ENCODE measurements at places on chromosomes 1 and 21.

DNA sequence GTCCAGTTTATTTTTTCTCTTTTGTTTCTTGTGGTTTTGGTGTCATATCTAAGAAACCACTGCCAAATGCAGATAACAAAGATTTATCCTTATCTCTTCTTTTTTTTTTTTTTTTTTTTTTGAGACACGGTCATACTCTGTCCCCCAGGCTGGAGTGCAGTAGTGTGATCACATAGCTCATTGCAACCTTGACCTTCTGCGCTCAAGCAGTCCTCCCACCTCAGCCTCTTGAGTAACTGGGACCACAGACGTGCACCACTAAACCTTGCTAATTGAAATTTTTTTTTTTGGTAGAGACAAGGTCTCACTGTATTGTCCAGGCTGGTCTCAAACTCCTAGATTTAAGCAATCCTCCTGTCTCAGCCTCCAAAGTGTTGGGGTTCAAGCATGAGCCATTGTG is 8.9 kb downstream of the SLC66A1 start:
- DNase-seq = no peak

- no peak for DNase-seq
These were observed 48.9 kb upstream of the TADA1 start for GRCh38 chr1:166924823-166925541.

GRCh38 chr1:186512698-186513457 is 52.0 kb upstream of the PDC start:
- DNase-seq = no peak

GRCh38 chr1:33502726-33503125 is 30.3 kb downstream of the ZSCAN20 start:
- no peak for DNase-seq

- no peak for DNase-seq
These were observed 8.9 kb downstream of the CD244 start for GRCh38 chr1:160853754-160854153.

- DNase-seq = no peak
These were observed 17.2 kb upstream of the FOXO6 start for GRCh38 chr1:41343790-41344699.

GRCh38 chr1:92125204-92125603 is 45.1 kb downstream of the BTBD8 start:
- no peak for DNase-seq

- DNase-seq = no peak
These were observed 47.1 kb downstream of the LBR start for GRCh38 chr1:225380691-225381090.

- DNase-seq = no peak
These were observed 8.3 kb downstream of the ADCY10 start for GRCh38 chr1:167905671-167906070.

DNA sequence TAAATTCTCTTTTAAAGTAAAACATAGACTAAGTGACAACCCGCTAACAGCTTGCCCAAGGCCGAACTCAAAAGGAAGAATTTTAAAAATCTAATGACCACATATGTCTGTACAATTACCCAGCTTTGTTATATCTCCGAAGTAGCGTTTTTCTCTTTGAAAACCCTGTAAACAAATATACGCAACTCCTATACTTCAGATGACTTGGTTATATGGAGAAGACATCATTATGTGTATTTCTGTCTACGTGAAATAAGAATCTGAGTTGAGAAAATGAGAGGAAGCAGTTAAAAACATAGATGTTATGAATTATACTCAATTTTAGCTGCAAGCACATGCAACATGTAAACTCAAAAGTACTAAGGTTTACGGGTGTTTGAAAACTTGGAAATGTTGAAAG is 2.0 kb downstream of the PBX1 start:
- no peak for DNase-seq

DNA sequence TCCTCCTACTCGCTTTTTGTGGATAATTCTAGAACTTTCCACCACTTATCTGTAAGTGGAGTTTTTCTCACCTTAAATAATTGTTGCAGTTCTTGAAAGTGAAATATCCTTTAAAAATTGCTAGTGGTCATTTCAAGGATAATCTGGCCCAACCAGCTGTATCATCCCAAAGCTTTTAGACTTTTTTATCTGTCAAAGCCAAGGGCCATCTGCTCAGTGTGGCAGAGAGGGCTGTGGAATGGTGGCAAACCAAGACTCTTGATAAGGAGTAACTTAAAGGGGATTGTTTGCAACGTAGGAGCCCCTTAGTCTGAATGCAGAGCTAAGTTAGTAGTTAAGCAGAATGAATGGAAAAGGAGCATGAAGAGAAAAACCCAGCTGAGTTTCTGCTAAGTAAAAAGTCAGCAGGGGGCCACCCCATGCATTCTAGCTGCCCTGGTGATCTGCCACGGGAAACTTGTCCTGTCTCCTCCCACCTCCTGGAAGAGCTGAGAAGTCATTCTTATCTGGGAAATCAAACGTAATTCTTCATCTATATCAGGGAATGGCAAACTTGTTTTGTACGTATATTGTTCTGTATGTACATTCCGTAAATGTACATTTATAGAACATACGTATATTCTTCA is 169.3 kb downstream of the PRDM2 start:
- DNase-seq = no peak

GRCh38 chr1:231660198-231660597 is 33.6 kb downstream of the DISC1 start:
- DNase-seq = no peak

GRCh38 chr1:29235955-29236711 is at the start of gene PTPRU:
Gene PTPRU (plus strand): TSS chr1:29236522. CDS start chr1:29236645, 123 bp downstream.
- DNase-seq = peak; percentile 98

DNA sequence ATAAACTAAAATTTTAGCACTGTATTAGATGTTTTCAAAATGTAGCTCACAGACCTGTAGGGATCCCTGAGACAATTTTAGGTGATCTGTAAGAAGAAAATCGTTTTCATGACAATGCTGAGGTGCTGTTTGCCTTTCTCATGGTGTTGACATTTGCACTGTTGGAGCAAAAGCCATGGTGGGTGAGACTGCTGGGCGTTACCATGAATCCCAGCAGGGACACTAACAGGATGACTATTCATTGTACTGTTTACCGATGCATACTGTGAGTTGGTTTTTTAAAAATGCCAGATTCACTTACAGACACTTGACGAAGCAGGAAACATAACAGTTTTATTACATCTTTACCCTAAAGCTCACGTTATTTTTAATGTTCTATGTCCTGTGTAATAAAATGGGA is 468.5 kb downstream of the PCP4 start:
- no peak for DNase-seq

- DNase-seq = no peak
These were observed 67.3 kb upstream of the MAP10 start for GRCh38 chr1:232737917-232738316.

DNA sequence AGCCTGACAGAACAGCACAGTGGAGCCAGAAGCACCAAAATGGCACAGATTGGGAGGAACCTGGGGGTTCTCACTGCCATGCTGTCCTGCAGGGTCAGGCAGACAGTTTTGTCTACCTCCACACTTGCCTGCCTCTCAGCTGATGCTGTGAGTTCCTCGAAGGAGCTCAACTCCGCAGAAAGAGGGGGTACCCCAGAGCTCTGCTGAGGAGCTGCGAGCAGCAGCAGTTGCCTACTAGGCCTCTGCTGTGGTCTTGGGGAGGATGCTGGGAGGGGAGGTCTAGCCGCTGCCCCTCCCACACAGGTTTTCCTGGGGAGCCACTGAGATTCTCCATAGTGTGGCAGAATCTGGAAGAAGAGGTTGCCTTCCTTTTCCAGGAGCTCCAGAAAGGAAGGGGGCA is 192.5 kb downstream of the FOXD2 start:
- no peak for DNase-seq

- no peak for DNase-seq
These were observed 36.9 kb downstream of the ZBTB8OS start for GRCh38 chr1:32613472-32613871.

DNA sequence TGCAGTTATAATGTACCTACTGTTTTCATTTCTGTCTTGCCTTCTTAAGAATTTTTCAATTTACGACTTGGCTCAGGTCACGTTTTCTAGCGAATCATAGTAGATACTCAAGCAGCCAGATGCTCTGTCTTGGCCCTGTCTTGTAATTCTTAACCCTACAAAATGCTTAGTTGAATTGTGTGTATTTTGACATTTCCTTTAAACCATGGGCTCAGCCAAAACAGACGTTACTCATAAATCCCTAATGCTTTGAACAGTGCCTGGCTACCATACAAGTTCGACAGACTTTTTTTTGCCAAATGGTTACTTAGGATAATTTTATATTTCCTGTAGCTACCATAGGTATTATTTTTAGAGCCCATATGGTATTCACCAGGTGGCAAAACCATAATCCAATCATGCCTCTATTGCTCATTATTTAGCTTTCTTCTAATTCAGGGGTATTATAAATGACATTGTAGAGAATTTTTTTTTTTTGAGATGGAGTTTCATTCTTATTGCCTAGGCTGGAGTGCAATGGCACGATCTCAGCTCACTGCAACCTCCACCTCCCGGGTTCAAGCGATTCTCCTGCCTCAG is 54.3 kb downstream of the KCNK1 start:
- no peak for DNase-seq

DNA sequence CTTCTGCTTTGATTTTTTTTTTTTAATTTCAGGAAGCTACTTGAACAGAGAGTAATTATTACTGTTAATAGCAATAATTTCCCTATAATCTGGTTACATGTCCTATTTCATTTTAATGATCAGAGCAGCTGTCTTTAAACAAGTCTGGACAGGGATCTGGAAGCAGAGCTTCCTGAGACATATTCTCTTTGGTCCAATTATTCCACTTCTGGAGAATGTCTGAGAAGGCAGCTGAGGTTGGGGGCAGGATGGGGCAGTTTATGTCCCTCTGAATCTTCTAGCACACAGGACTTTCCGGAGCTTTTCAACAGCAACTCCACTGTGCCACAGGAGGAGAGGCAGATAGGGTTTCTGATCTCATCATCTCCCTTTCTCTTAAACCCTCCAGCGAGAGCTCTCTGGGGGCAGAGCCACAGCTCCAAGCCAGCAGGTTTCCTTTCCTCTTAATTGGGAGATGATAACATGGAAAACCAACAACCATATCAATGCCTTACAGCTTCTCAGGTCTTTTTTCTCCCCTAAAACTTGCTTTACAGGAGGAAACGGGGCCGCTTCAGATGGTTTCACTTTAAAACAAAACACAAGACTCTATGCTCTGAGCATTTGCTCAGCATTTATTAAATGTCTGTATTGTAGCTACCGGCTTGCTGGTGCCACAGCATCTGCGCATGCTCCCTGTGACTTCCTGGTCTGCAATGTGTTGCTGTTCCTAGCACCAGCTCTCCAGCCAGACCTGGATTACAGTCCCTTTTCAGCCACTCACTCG is 425.7 kb upstream of the USP24 start:
- peak; percentile 57 for DNase-seq

DNA sequence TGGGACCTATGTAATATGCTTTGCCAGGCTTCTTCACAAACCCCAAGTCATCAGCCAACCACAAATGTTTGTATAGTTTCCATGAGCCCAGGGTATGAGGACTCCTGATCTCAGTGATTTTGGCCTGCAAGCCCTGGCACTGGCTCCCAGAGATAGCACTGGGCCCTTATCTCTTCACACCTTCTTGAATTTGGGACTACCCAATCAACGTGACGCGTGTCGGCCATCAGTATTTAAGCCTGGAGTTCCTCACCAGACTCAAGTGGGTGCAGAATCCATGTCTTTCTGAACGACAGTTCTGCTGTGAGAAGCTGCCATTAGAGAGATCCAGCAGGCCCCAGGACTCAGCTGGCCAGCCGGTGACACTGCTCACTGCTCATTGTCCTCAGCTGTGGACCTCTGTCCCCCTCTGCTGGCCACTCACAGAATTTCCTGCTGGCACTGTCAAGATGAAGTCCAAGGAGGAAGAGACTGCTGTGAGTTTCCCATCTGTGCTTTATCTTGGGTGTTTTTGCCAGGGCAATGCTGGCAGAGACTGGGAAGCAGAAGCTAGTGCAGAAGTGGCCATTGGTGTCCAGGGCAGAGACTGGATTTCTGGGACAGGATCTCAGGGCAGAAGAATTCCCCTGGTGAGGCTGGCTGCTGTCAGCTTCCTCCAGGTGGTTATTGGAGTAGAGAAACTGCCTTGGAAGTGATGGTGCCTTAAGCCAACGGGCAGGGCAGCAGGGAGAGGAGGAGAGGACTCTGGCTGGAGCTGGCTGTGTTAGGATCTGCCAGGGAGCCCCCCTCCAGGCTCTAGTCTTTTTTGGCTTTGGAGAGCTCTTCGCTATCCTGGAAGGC is 28.4 kb downstream of the TMCC2 start:
- peak; percentile 90 for DNase-seq

- DNase-seq = no peak
These were observed 509.7 kb downstream of the AJAP1 start for GRCh38 chr1:5164158-5164557.

DNA sequence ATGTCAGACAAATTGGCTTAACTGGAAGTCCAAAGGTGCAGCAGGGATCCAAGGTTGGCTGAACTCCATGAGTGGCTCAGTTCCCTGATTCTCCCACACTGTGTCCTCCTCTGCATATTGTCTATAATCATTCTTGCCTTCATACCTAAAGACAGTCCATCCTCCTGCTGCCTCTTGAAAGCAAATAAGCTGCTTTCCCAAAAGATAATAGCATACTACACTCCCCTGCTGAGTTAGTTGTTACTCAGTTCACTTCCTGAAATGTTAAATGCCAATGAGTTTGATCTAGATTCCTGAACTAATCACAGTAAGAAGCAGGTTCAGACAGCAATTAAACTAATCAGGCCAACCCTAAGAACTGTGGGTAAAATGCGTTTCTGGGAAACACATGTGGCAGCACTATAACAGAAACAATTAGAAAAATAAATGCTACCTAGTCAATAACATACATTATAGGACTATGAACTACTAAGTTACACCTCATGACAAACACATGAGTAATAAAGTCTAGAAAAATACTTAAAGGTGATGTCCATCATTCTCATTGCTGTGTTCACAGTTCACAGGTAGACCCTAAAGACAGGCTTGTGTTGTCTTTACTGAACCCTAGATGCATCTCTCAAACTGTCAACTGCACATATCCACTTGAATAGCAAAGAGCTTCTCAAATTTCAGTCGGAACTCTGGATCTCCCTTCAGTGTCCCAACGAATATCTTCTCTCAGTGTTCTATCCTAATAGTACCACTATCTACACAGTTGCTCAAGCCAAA is 50.8 kb upstream of the BOLA1 start:
- DNase-seq = no peak

DNA sequence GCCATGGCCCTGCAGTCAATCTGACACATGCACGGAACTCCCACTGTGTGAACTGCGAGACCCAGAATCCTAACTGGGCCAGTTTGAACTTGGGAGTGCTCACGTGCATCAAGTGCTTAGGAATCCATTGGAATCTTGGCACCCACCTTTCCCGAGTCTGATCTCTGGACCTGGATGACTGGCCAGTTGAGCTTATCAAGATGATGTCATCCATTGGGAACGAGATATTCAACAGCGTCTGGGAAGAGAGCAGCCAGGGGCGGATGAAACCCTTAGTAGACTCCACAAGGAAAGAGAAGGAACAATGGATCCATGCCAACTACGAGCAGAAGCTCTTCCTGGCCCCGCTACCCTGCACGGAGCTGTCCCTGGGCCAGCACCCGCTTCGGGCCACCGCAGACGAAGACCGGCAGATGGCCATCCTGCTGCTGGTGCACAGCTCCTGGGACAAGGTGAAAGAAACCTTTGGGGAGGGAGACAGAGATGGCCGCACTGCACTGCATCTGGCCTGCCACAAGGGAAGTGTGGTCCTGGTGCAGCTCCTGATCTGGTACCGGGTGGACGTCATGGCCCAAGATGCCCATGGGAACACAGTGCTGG is 3.1 kb upstream of the TDRD5 start:
- no peak for DNase-seq

GRCh38 chr1:43705982-43706597 is 1.2 kb upstream of the ST3GAL3 start:
- DNase-seq = peak; percentile 16

Data from SK-N-SH (cell line).